Smooth muscle cell of the umbilical artery (primary cell): ENCODE measurements at places on chromosomes 1 and 21. TPM values are rescaled to one million over a fixed set of nuclear protein-coding genes. Genes with fewer than 3 reads are reported as not detected.

Gene ACTA1
- 0.14 TPM in 1 of 2 replicates, not detected in the other for total RNA-seq

Gene ST6GALNAC5
- 140 and 184 TPM in 2 replicates for total RNA-seq

Gene KCNT2
- 4.8 and 6.2 TPM in 2 replicates for total RNA-seq

Gene GPN2
- 9.2 and 11.9 TPM in 2 replicates for total RNA-seq

Gene CLDN17
- total RNA-seq: not detected in 2 replicates

Gene GIPC2
- total RNA-seq: 0.30 and 1.2 TPM in 2 replicates

Gene FMO5
- total RNA-seq: 0.32 and 1.5 TPM in 2 replicates

Gene IL19
- not detected in 2 replicates for total RNA-seq

Gene NOTCH2
- total RNA-seq: 322 and 394 TPM in 2 replicates

Gene HES4
- 6.2 and 7.9 TPM in 2 replicates for total RNA-seq

Gene PAPPA2
- 13.6 and 15.4 TPM in 2 replicates for total RNA-seq

Gene KRTAP10-8
- not detected in 2 replicates for total RNA-seq

Gene SLC30A10
- total RNA-seq: under 0.01 TPM in 1 of 2 replicates, not detected in the other

Gene CNTN2
- not detected in 2 replicates for total RNA-seq

Gene PLPPR5
- 0.05 TPM in 1 of 2 replicates, not detected in the other for total RNA-seq

Gene ADAM30
- total RNA-seq: 0.05 TPM in 1 of 2 replicates, not detected in the other

Gene OR2L5
- not detected in 2 replicates for total RNA-seq

Gene CHIA
- total RNA-seq: under 0.01 TPM in 1 of 2 replicates, not detected in the other
